Stimulated activated CD4-positive, alpha-beta T cell treated with anti-CD3 and anti-CD28 coated beads, Interleukin-4, amount 100 ng/mL, for 48 hours (primary cell): ENCODE measurements at places on chromosomes 16 and 17.

DNA sequence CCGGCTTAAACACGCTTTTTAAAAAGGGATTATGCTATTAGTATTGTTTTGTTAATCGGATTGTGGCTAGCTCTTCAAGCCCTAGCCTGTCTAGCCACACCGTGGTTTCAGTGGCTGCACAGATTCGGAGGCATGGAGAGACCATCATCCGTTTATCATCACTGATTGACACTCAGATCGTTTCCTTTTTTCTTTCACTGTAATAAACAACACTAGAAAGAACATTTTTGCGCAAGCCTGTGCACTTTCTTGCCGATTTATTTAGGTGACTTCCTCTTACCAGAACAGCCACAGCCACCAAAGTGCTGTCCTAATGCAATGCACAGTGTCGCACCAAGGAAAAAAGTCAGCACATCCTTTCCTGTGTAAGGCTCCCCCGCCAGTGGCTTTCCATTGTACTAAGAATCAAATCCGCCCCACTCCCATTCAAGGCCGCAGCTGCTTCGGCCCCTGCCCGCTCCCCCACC lies 78.2 kb downstream of the CRISPLD2 start:
- no peak for DNase-seq

- DNase-seq = no peak
Measured at GRCh38 chr16:59370717-59371116, 636.6 kb upstream of the GOT2 start.

DNA sequence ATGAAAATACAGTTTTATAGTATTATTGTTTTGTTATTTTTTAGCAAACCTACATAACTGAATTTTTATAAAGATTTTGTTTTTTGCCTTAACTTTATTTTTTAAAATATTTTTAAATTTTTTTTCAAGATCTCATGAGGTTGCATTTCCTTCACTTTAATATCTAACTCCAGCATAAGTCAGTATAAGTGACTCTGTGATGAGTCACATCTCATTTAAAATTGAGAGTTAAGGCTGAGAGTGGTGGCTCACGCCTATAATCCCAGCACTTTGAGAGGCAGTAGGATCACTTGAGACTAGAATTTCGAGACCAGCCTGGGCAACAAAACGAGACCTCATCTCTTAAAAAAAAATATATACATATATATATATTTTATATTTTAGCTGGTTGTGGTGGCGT lies 44.0 kb downstream of the NLK start:
- DNase-seq = no peak

GRCh38 chr16:4381935-4382794 lies 10.5 kb downstream of the VASN start:
- DNase-seq = no peak

- no peak for DNase-seq
Measured at GRCh38 chr17:45986056-45986455, 13.0 kb upstream of the STH start.

DNA sequence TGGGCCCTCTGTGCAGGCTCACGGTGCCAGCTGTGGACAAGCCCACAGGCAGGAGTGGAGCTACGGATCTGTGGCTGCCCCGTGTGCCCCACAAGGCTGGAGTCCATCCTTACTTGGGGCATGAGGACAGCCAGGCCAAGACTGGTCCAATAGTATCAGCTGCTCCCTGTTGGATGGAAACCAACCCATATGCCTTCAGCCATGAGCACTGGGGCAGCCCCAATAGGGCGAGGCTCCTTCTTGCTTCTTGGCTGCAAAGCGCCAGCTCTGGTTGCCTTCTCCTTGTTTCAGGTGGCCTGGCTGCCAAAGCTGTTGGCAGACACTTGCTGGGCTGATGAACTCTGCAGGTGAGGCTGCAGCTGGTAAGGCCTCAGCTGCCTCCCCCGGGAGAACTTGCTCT lies 188.0 kb downstream of the ENGASE start:
- no peak for DNase-seq
